Mesothelial cell of epicardium (in vitro differentiated cells): ENCODE measurements at places on chromosomes 5 and 9.

GRCh38 chr9:6581253-6581652 is 64.3 kb downstream of the GLDC start:
- DNase-seq: no peak
- no peak overlapping the region for H3K4me3 ChIP-seq
- H3K27ac ChIP-seq: no peak overlapping the region
- H3K36me3 ChIP-seq: no peaks in the 10 kb centered on the region
- no peaks in the 10 kb centered on the region for H3K27me3 ChIP-seq

- H3K4me1 ChIP-seq: no peaks in the 10 kb centered on the region
- H3K36me3 ChIP-seq: no peaks in the 10 kb centered on the region
- H3K4me3 ChIP-seq: no peak overlapping the region
- no peak for DNase-seq
- no peaks in the 10 kb centered on the region for H3K27me3 ChIP-seq
- H3K27ac ChIP-seq: no peak overlapping the region
Observed at GRCh38 chr5:98975223-98975622, 46.4 kb upstream of the CHD1 start.

DNA sequence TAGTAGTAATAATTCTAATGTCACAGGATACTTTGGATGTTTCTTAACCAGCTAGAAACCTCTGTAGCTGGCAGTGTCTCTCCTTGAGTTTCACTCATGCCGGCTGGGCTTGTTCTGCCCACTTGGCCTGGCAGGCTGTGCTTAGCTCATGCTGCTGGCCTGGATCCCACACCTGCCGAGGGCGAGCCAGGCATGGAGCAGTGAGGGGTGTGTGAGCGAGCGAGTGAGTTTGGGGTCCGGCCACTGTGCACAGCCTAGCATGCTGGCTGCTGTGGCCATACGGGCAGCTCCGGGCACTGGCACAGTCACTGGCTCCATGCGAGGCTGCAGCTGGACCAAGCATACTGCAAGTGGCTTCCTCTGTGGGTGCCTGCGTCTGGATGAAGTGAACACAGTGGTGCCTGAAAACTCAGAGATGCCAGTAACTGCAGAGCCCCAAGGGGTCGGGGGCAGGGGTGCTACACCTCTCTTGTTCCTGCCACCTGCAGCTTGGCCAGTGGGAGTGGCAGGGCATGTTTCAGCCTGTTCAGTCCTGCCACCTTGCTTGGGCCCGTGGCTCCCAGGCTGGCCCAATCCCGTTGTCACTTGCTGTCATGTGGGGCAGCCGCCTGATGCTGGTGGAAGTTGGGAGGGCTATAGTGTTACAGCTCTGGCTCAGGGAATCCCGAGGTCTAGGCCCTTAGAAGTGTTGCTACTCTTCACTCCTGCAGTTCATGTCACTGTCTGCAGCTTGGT is 9.9 kb downstream of the FSD1L start:
- H3K4me3 ChIP-seq: no peak overlapping the region
- DNase-seq: no peak
- peaks cover 3% of the 10 kb centered on the region for H3K36me3 ChIP-seq

GRCh38 chr9:126169736-126170135 is 156.9 kb upstream of the MVB12B start:
- DNase-seq: no peak
- peaks cover 61% of the 10 kb centered on the region for H3K27me3 ChIP-seq
- no peak overlapping the region for H3K27ac ChIP-seq
- H3K4me3 ChIP-seq: no peak overlapping the region
- no peaks in the 10 kb centered on the region for H3K36me3 ChIP-seq
